ENCODE measurements at places on chromosomes 11 and 22.

DNA sequence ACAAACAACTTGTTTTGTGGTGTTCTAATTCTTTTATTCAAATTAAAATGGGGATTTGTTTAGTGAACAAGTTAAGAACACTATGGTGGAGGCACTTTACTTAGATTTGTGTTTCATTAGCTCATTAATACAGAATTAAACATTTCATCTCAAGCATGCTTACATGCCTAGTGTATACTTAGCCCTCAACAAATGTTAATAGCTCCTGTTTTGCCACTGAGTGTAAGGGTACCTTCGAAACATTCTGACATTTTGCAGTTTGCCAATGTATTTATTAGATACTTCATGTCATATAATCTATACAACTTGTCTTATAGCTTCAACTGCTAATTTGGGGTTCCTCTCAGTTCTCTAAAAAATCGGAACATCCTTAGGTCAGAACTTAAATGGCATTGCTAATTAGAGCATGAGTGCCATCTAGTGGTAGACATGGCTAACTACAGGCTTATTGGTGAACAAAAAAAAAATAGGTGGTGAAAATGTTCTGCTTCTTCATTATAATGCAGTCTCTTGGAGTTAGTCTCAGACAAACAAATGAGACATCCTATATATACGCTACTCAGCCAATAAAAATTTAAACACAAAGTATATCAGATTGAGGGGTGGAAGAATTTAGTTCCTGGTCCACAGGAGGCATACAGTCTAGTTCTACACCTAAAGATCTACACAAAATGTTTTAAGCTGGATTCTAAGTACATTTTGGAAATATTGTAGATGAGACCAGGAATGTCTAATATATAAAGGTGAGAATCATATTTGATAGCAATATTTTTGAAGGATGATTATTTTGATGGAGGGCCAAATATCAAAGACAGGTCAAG, 4.9 kb upstream of the CNTN5 start:
- DNase-seq, result no peak

- no peak for DNase-seq
These were observed 53.1 kb downstream of the GGTLC2 start for GRCh38 chr22:22697377-22698117.

DNA sequence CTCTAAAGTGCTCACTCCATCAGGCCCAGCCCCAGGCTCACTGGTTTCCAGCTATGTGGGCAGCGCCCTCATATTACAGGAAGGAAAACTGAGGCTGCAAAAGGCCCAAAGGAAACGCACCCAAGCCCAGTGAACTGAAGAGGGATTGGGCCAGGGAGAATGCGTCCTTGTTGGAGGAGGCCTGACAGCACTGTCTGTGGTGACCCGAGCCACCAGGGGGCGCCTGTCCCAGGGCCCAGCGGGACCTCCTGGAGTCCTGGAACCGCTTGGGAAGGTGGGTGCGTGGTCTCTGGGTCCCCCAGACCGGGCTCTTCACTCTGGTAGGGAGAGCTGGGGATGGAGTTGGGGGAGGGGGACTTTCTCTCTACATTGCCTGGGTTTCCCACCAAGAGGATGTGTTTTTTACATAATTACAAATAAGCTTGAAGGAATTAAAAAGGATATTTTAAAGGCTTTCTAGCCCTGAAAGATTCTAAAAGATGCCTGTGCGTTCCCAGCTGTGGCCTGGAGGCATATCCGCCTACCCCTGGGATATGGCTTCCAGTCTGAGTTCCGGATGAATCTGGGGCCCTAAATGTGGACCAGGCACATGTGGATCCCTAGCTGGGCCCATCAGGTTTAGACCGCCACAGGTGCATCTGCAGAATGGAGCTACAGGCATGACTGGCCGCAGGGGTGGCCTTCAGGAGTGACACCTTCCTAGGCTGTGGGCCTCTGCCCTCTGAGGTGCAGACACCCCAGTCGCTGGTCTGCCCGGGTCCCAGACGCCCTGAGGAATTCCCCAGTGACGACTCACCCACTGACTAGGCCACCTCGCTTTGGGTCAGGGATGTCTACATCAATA, 4.2 kb downstream of the SPI1 start:
- peak; percentile 92 for DNase-seq

DNA sequence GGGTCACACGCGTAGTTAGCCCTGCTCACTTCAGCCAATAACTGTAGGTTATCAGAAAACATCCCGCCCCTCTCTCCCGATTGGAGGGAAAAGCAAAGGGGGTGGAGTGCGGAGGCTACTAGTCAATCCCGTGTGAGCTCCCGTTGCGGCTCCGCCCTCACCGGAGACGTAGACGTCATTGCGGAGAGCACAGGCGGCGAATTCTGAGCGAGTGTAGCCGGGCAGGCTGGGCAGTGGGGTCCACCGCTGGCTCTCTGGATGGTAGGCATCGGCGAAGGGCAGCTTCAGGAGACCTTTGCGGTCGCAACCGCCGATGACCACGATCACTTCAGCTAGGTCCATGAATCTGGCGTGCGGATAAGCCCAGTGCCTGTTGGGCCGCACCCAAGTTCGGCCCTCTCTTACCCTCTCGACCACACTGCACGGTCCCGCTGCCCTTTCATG, 4.7 kb downstream of the KLHL35 start:
- DNase-seq, result peak; percentile 70

- DNase-seq, result peak; percentile 34
These were observed 6.6 kb upstream of the FLI1 start for GRCh38 chr11:128687321-128687720.

- no peak for DNase-seq
These were observed 100.8 kb downstream of the ALX4 start for GRCh38 chr11:44208976-44209603.

GRCh38 chr11:12288931-12289666, 88.3 kb upstream of the PARVA start:
- no peak for DNase-seq

DNA sequence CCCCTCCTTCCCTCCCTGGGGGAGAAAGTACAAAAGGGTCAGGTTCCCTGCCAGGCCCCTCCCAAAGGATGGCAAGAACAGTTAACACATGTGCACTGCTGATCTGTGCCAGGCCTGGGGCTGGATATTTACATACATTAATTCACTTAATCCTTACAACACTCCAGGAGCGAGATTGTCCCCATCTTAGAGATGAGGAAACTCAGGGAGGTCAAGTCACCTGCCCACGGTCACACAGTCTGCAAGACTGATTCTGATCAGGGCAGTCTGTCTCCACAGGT, 36.5 kb downstream of the NECTIN1 start:
- DNase-seq, result no peak

- no peak for DNase-seq
These were observed 19.1 kb upstream of the KCNJ11 start for GRCh38 chr11:17407575-17407974.

DNA sequence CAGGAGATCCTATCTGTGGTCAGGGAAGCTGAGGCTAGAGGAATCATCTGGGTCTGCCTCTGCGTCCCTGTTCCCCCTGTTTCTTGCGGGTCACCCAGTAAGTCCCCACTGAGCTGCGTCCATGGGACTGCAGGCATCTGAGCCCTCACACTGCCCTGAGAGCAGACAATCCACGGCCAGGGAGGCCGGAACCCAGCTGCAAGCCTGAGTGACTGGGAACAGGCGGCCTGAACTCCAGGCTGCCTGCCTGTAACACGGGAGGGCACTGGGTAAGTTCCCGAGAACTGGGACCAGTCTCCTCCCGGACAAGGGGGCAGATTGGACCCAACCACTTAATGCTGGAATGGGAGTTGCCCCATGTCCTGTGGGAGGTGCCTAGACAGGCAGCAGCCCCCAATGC, 727.4 kb downstream of the BRD1 start:
- no peak for DNase-seq

GRCh38 chr22:20238536-20238900, 29.6 kb downstream of the RTN4R start:
- peak; percentile 60 for DNase-seq

DNA sequence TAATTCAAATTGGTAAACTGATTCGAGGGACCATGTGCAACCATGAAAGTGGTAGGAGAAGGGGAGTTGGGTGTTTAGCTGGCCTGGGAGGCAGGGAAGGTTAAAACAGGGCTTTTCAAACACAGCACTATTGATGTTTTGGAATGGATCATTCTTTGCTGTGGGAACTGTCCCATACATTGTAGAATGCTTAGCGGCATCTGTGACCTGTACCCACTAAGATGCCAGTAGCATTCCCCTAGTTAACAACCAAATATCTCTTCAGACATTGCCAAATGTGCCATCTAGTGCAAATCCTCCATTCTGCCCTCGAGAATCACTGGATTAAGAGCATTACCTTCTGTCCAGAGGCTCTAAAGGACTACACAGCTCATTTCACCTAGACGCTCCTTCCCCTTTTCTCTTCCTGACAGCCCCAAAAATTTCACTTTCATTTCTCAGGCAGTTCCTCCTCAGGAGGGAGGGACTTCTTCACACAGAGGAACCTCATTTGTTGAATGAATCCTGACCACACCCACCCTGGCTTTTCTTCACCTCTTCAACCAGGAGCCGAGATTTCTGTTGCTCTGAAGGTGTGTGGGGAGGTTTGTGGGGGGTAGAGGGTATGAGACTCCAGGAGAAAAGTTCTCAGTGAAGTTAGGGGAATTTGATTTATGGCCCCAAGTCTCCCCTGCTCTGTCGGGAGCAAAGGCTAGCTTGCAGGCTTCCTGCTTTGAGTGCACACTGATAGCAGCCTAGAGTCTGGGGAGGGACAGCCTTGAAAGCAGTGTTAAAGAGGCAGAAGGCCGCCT, at the start of gene TRIM34:
Gene TRIM34 (plus strand): TSS at position 513 of the 791 bp plus-strand sequence. CDS start 7,331 bp downstream, outside the sequence.
- peak; percentile 63 for DNase-seq

DNA sequence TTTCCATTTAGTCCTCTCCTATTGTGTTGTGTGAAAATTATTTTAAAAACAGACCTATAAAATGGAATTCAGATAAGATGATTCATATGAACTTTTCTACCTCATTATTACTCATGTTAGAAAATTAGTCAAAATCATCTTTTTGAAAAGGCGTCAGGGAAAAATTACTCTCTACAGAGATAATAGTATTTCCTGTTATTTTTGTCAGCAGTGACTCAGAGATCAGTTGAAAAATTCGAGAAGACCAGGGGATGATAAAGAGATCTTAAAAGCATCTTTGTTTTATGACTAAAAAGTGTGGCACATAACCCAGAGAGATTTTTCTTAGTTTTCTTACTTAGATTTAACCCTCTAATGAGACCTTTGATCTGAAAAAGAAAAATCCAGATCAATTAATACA, 157.9 kb upstream of the CARD18 start:
- no peak for DNase-seq

DNA sequence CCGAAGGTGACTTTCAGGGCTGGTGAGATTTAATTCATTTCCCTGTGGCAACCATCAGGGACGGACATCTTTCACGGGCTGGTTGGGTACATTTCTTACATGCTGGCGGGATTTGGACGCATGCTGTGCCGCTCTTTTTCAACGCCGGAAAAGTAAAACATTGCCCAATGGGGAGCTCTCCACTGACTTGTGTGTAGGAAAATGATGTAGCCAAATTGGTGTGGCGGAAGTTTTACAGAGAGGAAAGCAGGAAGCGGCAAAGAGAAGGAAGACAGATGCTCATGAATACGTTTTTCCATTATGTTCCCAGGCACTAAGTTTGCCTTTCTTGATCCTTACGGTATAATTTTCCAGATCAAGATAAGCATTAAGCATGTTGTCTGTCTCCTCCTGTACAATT, 375.8 kb downstream of the NTM start:
- DNase-seq, result no peak

GRCh38 chr11:17388609-17389210, at the start of gene KCNJ11:
Gene KCNJ11, minus strand, starts transcription at chr11:17388659. Its CDS starts 568 bp downstream, at chr11:17388091.
- DNase-seq, result no peak

DNA sequence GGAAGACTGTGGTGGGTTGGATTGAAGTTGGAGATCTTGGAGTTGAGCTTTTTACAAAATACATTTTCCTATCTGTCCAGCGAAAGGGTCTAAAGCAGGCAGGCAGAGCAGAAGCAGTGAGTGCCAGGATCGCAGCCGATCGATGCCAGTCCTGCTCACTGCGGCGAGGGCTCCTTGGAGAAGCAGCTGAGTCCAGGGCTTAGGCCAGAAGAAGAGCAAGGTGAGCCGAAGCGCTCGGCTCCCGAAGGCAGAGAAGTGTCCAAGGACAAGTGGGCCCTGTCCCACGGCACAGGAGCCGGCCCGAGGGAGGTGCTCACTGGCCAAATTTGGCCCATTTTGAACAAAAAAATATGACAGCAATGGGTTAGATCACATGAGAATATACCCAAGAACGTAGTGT, 637.8 kb downstream of the BRD1 start:
- DNase-seq, result no peak

All from activated CD4-positive, alpha-beta T cell treated with anti-CD3 and anti-CD28 coated beads, Interleukin-2, amount 50 U/mL, for 48 hours (primary cell).